Ureter (tissue), 1 donor: ENCODE measurements at places on chromosomes 6 and 20. TPM values are rescaled to one million over a fixed set of nuclear protein-coding genes. Genes with fewer than 3 reads are reported as not detected.

GRCh38 chr6:111478064-111478476 is 4.9 kb downstream of the REV3L start:
- DNase-seq: no peak

GRCh38 chr6:135410856-135411255 is 86.7 kb downstream of the AHI1 start:
- no peak for DNase-seq

DNA sequence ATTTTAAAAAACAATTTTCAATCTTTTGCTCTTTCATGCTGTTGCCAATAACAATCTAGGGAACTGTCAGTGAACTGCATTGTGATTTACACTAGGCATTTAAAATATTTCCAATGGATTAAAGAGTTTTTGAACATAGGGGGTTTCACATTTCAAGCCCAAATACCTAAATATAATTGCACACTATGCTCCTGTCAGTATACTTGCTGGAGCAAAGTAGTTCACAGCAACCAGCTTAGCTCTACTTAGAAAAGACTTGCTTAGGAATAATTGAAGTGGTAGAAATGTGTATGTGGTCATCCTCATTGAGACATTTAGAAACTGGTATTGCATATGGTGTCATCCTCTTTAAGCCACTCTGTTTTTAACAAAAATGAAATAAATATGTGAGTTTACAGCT is 41.7 kb upstream of the REV3L start:
- no peak for DNase-seq

Gene FABP7
- total RNA-seq: not detected

Gene TGM2
- 143 TPM for total RNA-seq

Gene LTB
- 0.42 TPM for total RNA-seq

Gene UBD
- 8.8 TPM for total RNA-seq

Gene RUNX2
- 18.3 TPM for total RNA-seq

Gene LY6G6D
- not detected for total RNA-seq

Gene PRRT1
- total RNA-seq: 2.8 TPM
